ENCODE measurements at places on chromosomes 12 and 14. TPM values are rescaled to one million over a fixed set of nuclear protein-coding genes. Genes with fewer than 3 reads are reported as not detected.

Gene RTL1
- polyA plus RNA-seq: 0.10 TPM

Gene SCN8A
- polyA plus RNA-seq: 3.4 TPM

Gene FLRT2
- polyA plus RNA-seq: 254 TPM

Gene PTPN6
- polyA plus RNA-seq: 21.9 TPM

Measured in left kidney (tissue), 8 donors.